ENCODE measurements at places on chromosomes 16 and 17.

GRCh38 chr17:19686400-19687090 lies 29.8 kb downstream of the SLC47A2 start:
- DNase-seq, result no peak

DNA sequence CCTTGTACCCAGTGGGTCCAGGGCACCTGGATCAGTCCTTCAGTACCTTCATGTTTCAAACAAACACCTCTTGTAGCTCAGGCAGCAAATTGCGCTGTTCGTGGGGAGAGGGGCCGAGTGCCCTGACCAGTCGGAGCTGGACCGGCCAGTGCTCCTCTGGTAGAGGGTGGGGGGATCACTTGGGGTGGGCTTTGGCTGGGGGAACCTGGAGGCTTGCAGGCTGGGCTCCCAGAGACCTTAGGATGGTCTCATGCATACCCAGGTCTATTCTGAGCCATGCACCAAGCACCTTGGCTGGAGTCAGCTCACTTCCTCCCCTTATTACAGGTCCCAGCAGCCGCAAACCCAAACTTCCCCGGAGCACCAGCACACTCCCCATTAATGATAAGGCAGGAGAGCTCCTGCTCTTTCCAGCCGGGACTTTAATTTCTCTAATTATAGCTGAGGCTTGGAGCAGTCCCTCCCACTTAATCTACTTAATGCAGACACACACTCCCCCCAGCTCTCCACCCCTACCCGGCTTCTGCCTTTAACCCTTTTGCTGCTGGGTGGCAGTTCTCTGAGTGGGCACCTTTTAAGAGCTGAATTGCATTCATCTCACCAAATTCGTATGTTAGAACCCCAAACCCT lies 26.3 kb upstream of the MGAT5B start:
- no peak for DNase-seq

DNA sequence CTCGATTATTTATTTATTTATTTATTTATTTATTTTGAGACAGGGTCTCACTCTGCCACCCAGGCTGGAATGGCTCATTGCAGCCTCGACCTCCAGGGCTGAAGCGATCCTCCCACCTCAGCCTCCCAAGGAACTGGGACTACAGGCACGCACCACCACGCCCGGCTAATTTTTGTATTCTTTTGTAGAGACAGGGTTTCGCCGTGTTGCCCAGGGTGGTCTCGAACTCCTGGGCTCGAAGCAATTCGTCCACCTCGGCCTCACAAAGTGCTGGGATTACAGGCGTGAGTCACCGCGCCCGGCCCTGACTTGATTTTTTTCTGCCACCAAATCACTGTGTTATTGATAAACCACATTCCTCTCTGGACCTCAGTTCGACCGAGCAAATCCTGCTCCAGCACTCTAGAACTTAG lies 758 bp upstream of the RPL23A start:
- DNase-seq, result no peak

- no peak for DNase-seq
Observed at GRCh38 chr17:73719588-73720071, 75.4 kb upstream of the SDK2 start.

GRCh38 chr16:67555795-67556212 lies 6.5 kb upstream of the CTCF start:
- DNase-seq, result no peak

DNA sequence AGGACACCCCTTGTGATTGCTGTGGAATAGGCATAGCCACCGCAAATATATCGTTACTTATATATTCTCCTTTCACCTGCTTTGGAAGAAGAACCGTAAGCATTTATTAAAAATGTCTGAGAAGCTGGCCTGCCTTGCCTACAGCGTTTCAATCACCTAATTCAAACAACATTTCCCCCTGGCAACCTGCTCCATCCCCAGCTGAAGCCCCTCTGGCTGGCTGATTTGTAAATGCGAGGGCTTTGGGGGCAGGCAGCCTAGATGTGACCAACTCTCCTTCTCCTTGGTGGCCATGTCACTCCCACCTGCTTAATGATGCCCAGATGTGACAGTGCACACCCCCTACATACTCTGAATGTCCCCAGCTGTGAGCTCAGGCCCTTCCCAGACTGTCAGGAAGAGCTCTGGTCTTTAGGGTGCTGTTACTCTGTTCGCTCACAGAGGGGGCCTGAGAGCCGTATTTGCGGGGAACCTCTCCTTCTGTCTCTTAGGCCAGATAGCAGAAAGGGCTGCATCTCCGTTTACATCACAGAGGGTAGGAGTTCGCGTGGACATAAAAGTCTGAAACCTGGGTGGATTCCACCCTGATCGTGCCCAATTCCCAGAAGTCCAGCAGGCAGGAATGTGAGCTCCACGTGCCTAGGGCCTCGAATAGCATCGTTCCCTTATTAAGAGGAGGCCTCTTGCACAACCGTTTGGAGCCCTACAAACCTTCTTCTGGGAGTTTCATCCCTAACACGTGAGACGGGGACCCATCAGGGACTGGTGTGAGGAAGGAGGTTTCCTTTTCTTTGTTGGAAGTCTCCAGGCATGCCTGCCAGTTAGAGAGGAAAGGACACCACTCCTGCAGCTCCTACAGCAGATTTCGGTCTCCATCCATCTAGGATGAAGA lies 2.4 kb upstream of the SDK2 start:
- no peak for DNase-seq

DNA sequence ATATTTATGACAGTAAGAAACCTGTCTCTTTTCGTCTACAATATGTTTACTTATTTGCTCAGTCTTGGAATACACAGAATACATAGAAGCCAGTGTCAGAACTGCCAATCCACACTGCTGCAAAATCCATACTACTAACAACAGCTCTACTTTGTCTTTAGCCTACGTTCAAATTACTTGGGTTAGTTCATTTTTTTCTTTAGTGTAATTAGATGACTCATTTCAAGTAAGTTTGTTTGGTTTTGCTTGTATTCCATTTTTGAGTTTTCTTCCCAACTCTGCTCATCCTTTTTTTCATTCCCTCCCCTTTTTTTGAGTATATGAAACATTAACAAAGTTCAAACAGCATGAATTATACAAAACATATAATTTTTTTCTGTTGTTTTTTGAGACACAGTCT lies 16.9 kb downstream of the CMC2 start:
- DNase-seq, result no peak

GRCh38 chr17:59219992-59220327 lies 351 bp upstream of the GDPD1 start:
- no peak for DNase-seq

DNA sequence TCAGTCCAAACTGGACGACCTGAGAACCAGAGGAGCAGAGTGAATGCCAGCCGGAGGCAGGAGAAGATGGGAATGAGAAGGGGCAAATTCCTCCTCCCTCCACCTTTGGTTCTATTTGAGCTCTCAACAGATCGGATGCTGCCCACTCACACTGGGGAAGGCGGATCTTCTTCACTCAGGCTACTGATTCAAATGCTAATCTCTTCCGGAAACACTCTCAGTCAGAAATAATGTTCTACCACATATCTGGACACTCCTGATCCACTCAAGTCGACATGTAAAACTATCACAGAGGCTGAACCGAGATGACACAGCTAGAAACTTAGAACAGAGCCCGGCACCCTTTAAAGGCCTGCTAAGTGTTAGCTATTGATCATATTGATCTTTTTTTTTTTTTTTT lies 57.4 kb upstream of the GRIN2A start:
- DNase-seq, result no peak

DNA sequence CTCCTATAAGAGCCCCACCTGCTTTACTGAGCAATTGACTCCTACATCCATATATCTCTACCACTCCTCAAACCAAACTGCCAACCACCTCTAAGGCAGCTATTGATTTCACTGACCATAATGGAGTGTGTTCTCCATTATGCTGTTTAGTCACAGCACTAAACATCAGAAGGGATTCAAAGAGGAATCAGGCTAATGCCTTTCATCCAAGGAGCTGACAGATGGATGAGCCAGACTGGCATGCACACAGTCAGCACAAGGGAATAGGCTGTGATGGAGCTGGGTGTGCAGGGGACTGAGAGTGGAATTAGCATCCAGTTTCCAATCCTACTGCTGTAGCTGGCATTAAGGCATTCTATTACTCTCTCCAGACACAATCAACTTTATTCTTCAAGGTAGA lies 88.7 kb upstream of the CCL2 start:
- DNase-seq, result no peak

DNA sequence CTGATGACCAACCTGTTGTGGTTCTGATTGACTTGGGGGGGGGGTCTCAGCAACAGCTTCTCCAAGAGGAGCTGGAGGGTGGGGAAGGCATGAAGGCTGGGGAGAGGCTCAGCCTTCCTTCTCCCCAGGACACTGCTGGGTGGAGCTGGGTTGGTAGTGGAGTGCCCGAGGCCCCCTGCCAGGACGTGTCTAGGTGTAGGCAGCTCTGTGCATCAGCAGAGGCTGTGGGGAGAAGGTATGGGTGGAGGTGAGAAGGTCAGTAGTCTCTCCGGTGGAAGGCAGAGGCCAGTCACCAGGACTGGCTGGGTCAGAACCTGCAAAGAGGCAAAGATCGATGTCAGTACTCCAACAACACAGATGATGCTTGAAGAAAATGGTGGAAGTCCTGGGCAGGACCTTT lies 3.9 kb downstream of the CHAD start:
- no peak for DNase-seq

- no peak for DNase-seq
Observed at GRCh38 chr16:89090669-89091426, 2.8 kb upstream of the ACSF3 start.

DNA sequence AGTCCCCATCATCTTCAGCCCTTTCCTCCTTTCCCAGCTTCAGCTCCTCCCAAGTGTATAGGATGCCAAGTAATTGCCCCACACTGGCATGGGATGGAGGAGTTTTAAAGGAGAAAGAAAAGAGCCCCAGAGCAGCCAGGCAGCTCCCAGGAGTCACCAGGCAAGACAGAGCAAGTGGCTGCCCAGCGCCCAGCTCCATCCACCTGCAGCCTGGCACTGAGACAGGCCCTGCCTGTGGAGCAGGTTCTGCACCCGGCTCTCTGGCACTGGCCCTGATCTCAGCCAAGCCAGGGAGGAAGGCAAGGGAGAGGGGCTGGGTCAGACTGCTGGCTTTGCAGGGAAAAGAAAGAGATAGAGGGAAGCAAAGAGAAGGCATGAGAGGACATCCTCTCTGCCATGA lies 21.7 kb downstream of the FOXN1 start:
- no peak for DNase-seq
